ENCODE measurements at places on chromosomes 16 and 17. TPM values are rescaled to one million over a fixed set of nuclear protein-coding genes. Genes with fewer than 3 reads are reported as not detected.

Gene DCTN5
- total RNA-seq: 34.2 TPM

Gene TTLL6
- 0.41 TPM for total RNA-seq

Gene TCAP
- 70.2 TPM for total RNA-seq

Gene SUPT6H
- 88.8 TPM for total RNA-seq

Gene CPHXL2
- not detected for total RNA-seq

Gene KLHL10
- total RNA-seq: 0.12 TPM

Gene NACA2
- total RNA-seq: not detected

Gene PLLP
- 14.1 TPM for total RNA-seq

Gene GPR139
- total RNA-seq: not detected

Gene MMP2
- total RNA-seq: 189 TPM

Gene KRTAP4-4
- total RNA-seq: not detected

Gene ACSM2A
- 57.6 TPM for total RNA-seq

Gene PITPNM3
- 11.7 TPM for total RNA-seq

Gene ERAL1
- total RNA-seq: 38.7 TPM

Gene C17orf50
- total RNA-seq: not detected

Gene NPIPA7
- total RNA-seq: 4.9 TPM

Gene CACNA1G
- 17.1 TPM for total RNA-seq

Gene CCL4L2
- 9.3 TPM for total RNA-seq

Gene KAT7
- 55.0 TPM for total RNA-seq

Gene WFIKKN2
- 1.6 TPM for total RNA-seq

Gene TMEM204
- total RNA-seq: 27.7 TPM

Gene C1QTNF1
- total RNA-seq: 8.8 TPM

Gene TRAF4
- total RNA-seq: 141 TPM

Gene CES5A
- not detected for total RNA-seq

Gene WFDC1
- total RNA-seq: 4.5 TPM

Gene EPOP
- 0.70 TPM for total RNA-seq

Gene HBZ
- total RNA-seq: 38.7 TPM

Gene TBC1D3E
- total RNA-seq: not detected

Gene TMEM238L
- total RNA-seq: 5.0 TPM

Gene APOBR
- total RNA-seq: 3.3 TPM

All from metanephros (tissue), 2 donors.